ENCODE measurements at places on chromosomes 6 and 20.

GRCh38 chr6:10081075-10081474 lies 333.8 kb downstream of the TFAP2A start:
- no peak for DNase-seq

DNA sequence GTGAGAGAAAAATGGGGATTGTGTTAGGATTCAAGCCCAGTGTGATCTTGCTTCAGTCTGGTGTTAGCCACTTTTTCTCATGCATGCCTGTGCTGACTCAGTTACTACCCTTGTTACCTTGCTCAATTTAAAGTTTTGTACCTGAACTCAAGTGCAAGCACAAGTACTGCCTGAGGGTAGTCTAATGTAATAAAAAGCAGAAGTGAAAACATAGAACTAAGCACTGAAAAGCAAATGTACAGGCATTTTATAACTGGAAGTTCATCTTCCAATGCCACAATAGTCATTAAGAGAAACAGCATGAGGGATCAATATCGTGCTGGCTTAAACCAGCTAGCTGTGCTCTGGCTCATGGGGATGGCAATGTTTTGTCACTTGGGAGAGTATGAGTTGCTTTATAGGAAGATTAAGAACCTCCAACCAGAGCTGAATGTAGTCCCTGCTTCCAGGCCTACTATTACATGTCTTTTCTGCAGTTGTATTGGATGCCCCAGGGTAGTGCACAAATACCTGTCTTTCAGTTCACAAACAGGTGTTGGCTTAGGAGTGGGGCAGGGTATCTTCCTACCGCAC lies 48.7 kb downstream of the SLC35F1 start:
- DNase-seq: no peak

DNA sequence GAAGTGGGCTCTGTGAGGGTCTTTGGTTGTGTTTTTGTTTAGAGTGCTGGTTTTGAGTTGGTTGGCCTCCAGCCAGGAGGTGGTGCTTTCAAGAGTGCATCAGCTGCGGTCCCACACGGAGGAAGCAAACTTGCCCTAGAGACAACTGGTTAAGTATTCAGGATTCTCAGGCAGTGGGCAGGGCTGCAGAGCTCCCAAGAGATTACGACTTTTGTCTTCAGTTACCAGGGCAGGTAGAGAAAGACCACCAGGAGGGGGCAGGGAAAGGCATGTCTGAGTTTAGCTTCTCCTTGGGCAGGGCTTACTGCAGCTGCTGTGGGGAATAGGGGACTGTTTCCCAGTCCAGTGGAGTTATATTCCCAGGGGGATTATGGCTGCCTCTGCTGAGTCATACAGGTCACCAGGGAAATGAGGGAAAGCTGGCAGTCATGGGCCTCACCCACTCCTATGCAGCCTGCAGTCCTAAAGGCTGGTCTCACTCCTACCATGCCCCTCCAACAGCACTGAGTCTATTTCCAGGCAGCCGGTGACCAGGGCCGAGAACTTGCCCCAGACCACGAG lies 64.3 kb downstream of the TTI1 start:
- DNase-seq: peak; percentile 48

- DNase-seq: no peak
These were observed 137.7 kb downstream of the TAF4 start for GRCh38 chr20:61927826-61928541.

- DNase-seq: no peak
These were observed 80.7 kb upstream of the MYLIP start for GRCh38 chr6:16048221-16048620.

Data from NCI-H1092 (cell line).